ENCODE measurements at places on chromosomes 1 and 21.

GRCh38 chr1:231036416-231036815, 3.6 kb downstream of the FAM89A start:
- no peak for DNase-seq

- no peak for DNase-seq
Measured at GRCh38 chr1:26607186-26607585, 77.6 kb downstream of the RPS6KA1 start.

- no peak for DNase-seq
Measured at GRCh38 chr1:79792219-79792930, 785.8 kb upstream of the ADGRL4 start.

DNA sequence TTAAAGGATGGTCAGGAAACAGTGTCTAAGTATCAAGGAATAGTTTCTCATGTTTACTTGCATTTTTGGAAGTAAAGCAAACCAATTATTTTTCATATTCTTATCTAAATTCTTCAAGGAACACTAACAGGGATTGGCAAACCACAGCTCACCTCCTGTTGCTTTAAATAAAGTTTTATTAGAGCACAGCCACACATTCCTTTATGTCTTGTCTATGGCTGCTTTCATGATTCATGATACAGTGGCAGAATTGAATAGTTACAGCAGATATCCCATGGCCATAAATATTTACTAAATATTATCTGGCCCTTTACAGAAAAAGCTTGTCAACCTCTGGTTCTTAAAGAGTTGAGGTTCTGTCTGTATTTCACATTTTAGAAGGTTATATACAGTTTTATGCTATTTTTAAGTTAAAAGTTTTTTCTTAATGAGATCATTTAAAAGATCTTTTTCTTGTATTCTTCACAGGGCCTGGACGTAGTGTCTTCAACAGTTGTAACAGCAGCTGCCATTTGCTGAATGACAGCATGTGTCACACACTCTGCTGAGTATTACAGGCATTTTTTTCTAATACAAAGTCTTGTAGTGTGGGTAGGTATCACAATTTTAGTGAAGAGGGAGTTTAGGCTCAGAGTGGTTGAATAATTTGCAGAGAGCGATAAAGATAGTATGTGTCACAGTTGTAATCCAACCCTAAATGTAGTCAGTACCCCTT, 2.6 kb downstream of the ZNF691 start:
- DNase-seq: no peak

DNA sequence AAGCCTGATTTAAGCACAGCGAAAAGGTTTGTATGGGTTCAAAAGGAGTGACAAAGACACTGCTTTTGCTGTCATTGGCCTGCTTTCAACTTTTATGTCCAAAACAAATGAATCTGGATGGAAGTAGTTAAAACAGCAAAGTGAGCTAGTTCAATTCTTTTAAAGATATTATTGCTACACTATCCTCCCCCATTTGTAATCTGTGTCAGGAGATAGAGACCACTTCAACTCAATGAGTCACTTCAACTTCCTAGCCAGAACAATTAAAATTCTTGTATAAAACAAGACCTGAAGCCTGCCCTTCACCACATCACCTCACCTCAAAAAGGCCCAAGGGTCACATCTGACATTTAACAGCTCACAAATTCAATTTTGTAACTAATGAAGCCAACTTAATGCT, 364.1 kb upstream of the LYPLAL1 start:
- DNase-seq: no peak

GRCh38 chr1:155196893-155197638, 10.6 kb downstream of the THBS3 start:
- no peak for DNase-seq

DNA sequence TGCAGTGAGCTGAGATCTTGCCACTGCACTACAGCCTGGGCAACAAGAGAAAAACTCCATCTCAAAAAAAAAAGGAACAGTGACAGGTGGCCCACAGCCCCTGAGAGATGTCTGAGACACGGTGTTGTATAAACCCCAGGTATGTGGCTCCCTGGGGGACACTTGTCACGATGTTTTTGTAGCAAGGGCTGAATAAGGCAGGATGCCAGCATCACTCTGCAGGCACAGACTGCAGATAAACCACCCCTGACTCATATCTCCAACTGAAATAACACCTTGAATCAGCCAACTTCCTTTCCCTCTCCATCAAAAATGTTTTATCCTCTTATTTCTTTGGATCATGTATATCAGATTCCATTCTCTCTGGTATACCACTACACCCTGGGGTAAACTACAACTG, 52.5 kb downstream of the NMNAT2 start:
- DNase-seq: no peak

DNA sequence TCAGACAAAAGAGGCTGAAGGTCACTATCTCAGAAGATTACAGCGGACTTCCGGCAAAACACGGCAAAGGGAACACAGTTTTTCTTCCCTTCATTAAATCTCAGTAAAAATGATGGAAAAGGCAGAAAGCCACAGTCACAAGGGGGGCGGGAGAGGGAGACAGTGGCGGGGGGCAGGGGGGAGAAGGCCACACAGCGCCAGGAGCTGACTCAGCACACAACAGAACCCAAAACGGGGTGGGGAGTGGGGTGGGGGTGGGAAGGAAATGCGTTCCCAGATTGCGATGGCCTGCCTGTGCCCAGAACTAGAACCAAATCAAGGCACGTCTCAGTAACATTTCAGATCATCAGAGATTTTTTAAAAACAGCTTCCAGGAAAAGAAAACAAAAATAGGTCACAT, 13.4 kb downstream of the CFAP74 start:
- no peak for DNase-seq

DNA sequence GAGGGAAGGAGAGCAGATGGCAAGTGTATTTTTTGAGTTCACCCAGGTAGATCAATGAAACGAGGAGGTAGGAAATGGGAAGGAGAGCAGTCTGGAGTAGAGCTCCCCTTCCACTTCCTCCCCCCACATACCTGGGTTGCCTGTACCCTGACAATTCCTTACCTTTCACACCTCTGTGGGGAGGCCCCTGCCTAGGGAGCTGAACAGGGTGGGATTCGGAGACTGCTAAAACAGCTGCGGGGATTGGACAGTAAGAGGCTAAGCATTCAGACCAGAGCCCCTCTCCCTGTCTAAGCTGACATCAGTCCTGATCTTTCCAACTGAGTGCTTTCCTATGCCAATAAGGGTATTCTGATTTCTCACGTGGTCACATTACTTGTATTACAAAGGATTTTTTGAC, 14.5 kb downstream of the RCSD1 start:
- DNase-seq: no peak

- DNase-seq: no peak
Measured at GRCh38 chr1:236168716-236169429, 26.5 kb downstream of the GPR137B start.

DNA sequence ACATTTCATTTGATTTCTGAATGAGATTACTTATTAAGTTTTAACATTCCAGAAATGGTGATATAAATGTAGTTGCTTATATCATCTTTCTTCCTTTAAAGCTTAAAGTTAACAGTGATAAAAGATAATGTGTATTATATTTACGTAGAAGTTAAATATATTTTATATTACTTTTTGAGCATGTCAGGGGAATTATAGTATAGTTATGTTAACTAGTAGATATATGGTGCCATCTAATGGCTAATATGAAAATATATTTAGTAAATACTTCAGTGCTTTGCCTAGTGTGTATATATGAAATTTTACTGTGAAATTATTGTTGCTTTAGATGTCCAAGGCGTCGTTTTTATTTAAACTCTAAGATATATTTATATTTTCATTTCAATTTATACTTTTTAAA, 51.5 kb downstream of the SYT14 start:
- no peak for DNase-seq

GRCh38 chr1:30824736-30825429, 67.3 kb upstream of the LAPTM5 start:
- no peak for DNase-seq

DNA sequence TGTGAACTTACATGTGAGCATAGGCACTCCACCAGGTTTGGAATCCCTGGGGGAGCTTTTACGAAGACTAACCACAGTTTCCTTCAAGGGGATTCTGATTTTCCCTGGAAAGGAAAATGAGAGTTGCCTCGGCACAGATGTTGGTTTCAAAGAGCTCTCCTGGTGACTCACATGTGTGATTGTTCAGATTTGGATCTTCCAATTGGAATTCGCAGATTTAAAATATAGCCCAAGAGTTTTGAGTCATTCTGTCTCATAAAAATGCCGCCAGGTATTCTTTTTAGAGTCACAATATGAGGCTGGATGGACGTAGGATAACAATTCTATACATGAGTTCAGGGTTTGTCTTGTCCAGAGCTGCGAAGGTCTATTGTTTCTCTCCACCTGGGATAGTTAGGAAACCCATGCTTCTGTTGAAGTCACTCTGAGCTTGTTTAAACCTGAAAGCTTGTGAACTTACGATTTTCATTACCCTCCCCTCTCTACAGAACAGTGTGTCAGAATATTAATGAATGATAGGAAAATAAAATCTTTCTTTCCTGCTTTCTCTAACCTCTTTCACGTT, 64.9 kb downstream of the TGFB2 start:
- DNase-seq: no peak

GRCh38 chr1:89978755-89979154, 16.2 kb upstream of the ZNF326 start:
- no peak for DNase-seq

DNA sequence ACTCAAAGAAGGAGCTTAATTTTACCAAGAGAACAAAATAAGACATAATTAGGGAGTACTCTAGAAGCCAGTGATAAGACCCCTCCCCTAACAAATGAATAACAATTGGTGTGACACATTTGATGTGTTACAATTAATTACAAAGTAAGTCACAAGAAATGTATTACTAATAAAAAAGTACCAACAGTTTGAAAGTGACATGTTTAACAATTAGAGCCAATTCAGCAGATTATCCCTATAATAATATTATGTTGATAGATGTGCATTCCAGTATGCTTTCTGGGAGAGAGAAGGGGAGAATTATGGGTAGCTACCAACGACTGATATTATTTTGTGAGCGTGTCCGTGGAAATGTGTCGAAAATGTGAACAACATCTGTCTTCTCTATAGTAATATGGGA, 19.1 kb downstream of the CTSK start:
- DNase-seq: no peak

DNA sequence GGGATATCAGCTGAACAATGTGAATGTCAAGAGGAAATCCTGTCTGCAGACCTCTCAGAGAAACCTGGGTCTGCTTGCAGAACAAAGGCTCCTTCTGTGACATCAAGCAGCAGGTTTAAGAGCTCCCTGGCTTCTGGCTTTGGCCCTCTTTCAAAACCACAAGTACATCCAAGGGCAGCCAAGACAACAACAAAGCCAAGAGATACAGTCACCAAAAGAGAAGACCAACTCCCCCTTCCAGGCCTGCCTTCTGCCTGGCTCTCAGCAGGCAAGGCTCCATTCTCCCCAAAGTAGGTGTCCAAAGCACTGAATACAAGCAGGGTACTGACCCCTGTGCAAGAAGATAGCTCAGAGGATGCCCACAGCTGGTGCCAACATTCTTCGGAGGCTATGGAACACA, 11.5 kb downstream of the BCAR3 start:
- DNase-seq: peak; percentile 79

DNA sequence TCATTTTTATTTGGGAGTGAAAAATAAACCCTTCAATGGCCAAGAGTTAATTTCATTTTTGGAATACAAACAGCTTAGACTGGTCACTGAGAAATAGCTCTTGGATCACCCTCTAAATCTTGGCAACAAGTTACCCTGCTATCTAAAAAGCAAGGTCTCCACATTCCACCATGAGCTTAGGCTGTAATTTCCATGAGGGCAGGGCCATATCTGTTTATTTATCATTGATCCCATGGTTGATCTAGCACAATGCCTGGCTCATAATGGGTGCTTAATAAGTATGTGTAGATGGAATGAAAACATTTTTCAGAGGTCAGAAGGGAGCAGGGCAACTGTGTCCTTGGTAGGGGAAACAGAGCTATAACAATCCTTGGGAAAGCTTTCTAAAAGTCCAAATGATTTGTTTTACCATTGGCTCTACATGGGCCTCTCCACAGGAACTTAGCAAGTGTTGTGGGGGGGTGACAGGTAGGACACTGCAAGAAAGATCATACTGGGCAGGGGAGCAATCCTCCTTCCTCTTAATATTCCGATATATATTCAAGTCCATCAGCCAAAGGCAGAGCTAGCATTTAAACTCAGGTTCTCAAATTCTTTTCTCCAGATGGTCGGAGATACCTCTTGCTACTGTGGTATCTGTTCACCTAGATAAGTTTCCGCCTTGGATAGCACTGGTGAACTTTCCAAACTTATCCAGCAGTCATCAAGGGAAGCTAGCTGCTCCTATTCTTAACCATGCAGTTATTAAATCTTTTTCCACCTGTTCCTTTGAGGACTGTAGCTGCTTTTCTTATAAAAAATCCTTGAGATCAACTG, 53.1 kb upstream of the PTCH2 start:
- no peak for DNase-seq
